Heart left ventricle (tissue), 16 donors: ENCODE measurements at places on chromosomes 7 and 10. TPM values are rescaled to one million over a fixed set of nuclear protein-coding genes. Genes with fewer than 3 reads are reported as not detected.

DNA sequence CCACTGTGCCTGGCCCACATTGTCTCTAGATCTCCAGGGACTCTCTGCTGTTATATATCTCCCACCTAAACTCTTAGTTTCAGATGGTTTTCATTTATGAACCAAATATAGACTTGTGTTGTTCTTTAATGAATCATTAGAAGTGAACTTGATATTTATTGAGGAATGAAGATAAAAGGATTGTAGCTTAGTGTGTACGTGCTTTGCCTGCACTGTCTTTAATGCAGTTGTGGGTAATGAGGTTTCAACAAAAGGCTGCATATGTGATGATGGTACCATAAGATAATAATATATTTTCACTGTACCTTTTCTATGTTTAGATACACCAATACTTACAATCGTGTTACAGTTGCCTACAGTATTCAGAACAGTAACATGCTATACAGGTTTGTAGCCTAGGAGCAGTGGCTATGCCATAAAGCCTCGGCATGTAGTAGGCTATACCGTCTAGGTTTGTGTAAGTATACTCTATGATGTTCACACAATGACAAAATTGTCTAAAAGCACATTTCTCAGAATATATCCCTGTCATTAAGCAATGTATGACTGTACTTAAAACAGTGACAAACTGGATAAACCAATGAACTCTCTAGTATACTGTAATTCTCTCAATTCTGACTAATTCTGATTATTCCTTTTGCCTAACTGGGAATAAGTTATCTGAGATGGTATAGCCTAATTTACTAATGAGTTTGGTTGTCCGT, 25.2 kb downstream of the VCL start:
- no peak for DNase-seq

DNA sequence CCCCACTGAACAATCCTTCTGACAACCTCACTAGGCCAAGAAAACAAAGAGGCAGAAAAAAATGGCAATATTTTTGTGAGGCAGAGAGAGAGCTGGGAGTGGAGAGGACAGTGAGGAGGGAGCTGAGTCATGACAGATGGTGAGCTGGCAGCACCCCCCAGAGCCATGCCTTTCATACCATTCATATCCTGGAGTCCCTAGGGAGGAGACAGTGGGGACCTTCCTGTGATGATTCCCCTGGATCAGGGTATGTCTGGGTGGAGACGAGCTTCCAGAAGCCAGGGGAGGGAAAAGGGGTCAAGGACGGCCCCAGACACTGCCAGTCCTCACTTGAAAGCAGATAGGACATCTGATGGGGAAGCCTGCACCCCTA, 160.5 kb downstream of the ADAM12 start:
- no peak for DNase-seq

- DNase-seq: no peak
These were observed 16.3 kb downstream of the MINDY4 start for GRCh38 chr7:30787486-30787885.

Gene TNS3
- 10.1 TPM for polyA plus RNA-seq

Gene CHST3
- 8.1 TPM for polyA plus RNA-seq
